ENCODE measurements at places on chromosomes 4 and X.

DNA sequence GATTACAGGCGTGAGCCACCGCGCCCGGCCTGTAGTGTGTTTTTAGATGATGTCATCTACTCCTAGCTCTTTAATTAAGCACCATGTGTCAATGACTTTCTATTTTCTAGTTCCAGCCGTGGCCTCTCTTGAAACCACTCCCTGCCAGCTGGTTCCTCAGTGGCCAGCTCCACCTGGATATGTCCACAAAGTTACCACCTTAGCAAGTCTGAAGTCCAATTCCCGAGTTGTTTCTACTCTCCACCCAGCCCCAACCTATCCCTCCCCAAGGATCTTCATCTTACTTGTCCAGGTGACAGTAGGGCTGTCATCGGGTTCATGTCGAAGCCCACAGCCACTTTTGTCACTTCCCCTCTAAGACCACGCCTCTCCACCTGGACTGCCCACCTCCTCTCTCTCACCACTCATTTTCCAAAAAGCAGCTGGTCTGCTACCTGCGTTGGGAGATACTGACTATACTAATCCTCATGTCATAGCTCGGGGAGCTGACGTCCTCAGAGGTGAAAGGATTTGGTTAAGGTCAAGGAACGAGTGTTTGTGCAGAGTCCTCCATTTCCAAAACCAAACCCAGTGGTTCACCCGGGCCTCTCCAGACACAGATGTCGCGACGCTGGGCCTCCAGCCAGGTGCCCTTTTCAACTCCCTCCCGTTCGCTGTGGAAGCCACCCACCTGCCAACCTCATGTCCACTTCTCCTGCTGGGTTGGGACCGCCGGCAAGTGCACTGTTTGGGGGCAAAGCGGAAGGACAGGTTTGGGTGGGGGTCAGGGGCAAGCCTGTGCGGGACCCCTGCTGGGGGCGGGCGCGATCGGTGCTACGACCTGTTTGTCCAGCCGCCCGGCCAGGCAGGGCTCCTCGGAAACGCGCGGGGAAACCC lies 704 bp downstream of the FAM3A start:
- no peak for DNase-seq

DNA sequence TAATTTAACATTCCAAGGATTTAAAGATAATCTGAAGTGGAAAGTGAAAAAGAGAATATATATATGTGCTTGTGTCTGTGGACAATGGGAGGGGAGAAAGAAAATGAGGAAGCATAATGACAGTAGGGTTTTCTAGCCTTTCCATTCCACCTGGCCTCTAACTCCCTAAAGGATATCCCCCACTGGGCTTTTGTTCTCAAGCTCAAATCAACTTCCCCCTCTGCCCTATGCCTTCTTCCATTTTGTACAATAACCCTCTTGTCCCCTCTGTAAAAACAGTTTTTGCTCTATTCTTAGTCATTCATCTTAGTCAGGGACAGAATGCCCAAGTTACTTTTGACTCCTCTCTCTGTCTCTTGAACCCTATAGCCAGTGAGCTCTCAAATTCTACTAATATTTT lies 23.6 kb downstream of the ANTXR2 start:
- no peak for DNase-seq

DNA sequence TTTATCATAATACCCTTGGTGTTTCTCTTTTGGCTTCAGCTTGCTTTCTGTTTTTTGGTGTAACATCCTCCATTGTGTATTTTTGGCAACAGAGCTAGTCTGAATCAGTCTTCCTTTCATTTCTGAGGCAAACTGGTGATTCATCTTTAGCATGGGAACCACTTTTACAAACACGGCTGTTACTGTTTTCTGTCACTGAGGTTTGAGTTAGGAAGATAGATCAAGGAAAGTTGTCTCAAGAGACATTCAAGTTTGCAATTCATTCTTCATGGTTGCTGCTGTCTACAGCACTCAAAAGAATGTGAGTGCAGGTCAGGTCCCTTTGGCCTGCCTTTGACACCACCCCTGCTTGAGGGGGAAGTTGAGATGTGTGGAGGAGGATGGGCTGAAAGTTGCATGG lies 36.3 kb downstream of the IL21 start:
- DNase-seq: no peak

- DNase-seq: peak; percentile 95
Measured at GRCh38 chrX:11111037-11111851, at the start of gene HCCS. Gene HCCS (plus strand): TSS chrX:11111332. CDS start chrX:11112061, 729 bp downstream.

- no peak for DNase-seq
Measured at GRCh38 chrX:41708486-41708885, 15.5 kb upstream of the GPR82 start.

- DNase-seq: peak; percentile 21
Measured at GRCh38 chr4:69984030-69984443, 11.7 kb upstream of the STATH start.

DNA sequence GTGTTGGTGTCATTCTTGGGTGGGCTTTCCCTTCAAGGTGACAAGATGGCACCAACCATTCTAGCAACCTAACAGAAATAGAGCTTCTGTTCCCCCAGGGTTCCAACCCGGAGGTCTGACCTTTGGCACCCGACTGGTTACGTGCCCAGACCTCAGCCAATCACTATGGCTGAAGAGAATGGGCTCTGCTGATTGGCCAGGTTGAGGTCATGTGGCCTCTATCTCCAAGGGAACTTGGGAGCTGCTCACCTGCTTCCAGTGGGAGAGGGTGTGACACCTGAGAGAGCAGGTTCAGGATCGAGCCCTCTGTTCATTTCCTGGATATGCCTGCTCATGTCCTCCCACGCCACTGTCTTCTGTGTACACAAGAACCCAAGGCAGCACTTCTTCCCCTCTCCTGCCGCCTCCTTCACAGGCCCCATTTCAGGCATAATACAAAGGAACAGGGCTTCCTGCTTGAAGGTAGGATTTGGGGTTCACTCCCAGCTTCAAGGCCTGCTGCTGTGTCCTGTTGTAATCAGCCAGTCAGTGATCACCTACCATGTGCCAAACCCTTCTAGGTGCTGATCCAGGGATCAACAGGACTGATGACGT lies 11.0 kb downstream of the SOWAHB start:
- no peak for DNase-seq

GRCh38 chr4:94833394-94833793 lies 75.6 kb downstream of the BMPR1B start:
- no peak for DNase-seq

DNA sequence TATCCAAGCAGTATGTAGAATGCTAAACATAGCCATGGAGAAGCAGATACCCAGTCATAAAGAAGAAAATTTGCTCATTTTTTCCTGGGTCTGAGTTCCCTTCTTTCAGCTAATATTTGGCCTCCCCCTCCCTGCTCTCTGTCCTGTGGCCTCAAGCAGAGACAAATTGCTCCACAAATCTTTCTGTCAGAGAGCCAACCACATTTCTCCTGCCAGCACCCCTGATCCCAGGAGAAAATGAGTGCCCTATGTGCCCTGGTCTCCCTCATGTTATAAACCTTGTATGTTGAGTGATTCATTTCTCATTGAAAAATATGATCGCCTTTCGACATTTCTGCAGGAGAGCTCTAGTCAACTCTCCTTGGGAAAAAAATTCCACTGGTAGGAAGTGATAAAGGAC lies 82.0 kb downstream of the TMEM156 start:
- DNase-seq: no peak

GRCh38 chr4:8217246-8217511 lies 18.1 kb downstream of the SH3TC1 start:
- no peak for DNase-seq

DNA sequence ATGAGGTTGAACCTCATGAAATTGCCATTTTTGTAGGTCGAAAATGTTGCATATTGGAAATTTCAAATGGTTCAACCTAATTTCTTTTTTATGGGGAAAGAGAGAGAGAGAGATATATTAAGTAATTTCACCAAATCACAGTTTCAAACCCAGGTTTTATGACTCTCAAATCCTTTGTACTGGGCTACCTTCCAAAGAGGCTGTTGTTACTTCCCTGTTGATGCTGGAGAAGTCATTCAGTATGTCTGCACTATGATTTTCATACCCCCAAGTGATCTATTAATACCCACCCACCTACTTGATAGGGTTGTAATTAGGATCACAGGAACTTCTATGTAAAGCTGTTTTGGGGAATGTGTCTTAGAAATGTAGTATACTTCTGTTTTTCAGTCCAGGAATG lies 109.9 kb downstream of the ZNF330 start:
- DNase-seq: no peak

- DNase-seq: no peak
Measured at GRCh38 chr4:476501-476900, 22.5 kb downstream of the ZNF721 start.

- peak; percentile 66 for DNase-seq
Measured at GRCh38 chr4:139853309-139853708, 187.7 kb downstream of the MGST2 start.

DNA sequence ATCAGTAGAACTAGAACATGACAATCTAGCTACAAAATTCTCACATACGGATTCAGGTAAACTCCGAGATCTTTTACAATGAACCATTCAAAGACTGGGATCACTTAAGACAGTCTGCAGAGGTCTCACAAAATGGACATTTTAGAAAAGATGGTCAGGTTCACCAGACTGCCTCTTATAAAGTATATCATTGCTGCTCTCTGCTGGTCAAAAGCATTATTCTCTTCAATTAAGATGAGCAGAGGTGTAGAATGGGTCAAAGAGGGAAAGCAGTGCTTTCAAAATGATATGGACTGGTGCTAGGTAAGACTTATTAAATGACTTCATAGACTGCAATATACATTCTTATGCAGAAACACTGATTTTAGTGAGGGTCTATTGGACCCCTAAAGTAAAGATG lies 434.7 kb downstream of the PACRGL start:
- peak; percentile 74 for DNase-seq

DNA sequence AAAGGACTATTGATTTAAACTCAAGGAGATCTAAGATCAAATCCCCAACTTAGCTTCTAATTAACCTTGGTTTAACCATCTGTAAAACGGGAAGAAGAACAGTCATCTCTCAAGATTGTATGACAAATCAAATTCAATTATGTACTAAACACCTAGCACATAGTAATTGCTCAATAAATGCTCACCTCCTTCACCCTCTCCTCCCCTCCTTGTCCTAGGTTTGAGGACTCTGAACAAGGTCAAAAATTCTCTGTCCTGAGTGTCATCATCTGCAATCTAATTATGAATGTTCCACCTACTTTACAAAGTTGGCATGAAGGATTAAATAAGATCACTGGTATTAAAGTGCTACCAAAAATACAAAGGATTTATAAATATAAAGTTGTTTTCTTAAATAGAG lies 320.1 kb upstream of the PPARGC1A start:
- DNase-seq: no peak

GRCh38 chrX:47160781-47161180 lies 15.8 kb downstream of the RBM10 start:
- no peak for DNase-seq

- DNase-seq: peak; percentile 54
Measured at GRCh38 chr4:118889312-118889691, 648 bp downstream of the SYNPO2 start.

DNA sequence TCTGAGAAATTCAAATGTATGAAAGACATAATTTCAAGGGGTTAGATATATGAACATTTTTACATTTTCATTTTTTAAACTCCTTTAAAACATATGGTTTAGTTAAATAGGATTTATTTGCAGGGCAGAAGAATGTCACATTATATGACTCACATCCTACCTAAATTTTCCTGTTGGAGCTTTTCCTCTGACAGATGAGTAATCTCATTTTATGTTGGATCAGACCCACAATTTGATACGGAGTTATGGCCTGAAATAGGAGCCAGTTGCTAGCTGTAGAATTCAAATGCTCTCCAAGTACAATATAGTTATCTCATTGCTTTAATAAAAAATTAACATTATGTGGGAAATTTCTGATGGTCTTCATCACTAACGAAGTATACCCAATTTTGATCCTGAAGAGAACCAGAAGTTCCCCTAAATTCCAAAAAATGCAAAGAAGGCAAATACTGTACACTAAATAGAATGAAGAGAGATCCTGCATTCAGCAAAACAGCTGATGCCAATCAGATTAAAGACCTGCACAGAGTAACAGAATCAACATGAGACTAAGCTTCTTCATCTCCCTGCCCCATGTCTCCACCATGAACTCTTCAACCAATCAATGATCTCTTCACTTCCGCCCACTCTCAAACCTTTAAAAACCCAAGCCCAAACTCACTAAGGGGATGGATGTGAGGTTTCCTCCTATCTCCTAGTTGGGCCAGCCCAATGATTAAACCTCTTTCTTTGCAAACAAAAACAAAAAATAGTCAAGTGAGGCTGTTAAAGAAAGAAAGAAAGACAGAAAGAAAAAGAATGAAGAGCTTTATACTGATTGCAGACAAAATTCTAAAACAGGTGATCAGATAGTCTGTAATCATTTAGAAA lies 10.9 kb upstream of the EXOSC9 start:
- DNase-seq: no peak

- DNase-seq: no peak
Measured at GRCh38 chr4:7201420-7202305, 9.3 kb downstream of the SORCS2 start.

- DNase-seq: no peak
Measured at GRCh38 chr4:120777459-120777858, 145.1 kb downstream of the PRDM5 start.

DNA sequence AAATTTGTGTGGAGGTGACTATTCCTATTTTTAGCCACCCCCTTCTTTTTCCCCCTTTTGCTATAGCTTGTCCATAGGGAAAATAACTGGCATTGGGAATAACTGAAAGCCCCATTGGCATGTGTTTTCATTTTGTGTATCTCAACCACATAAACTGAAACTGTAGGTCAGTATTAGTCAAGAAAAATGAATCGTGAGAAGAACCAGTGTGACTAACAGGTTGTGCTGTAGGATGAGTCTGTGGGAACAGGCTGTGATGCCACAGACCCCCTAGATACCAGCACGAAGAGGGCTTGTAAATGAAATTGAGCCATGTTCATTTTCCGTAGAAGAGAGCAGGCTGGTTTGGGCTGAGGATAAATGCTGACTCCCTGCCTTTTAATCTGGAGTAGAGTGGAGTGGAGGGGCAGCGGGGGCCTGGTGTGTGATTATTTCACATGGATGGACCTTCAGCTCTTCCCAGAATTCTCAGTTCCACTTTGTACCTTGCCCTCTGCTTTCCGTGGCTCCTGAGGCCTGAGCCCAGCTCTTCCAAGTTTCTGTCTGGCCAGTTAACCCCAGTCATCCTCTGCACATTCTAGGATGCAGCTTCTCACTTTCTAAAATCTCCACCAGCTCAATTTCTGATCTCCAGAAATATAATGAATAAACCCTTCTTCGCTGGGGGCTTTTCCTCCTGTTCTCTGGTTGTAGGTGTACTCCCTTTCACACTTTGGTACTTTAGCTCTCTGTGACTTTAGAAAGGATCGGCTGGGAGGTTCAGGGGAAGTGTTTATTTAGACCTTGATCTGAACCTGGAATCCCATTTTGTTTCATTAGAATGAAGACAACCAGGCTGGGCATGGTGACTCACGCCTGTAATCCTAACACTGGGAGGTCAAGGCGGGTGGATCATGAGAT lies 37.3 kb downstream of the DCUN1D4 start:
- DNase-seq: no peak

GRCh38 chr4:62901101-62901500 lies 1508.1 kb downstream of the TECRL start:
- DNase-seq: no peak

- DNase-seq: peak; percentile 42
Measured at GRCh38 chr4:175935016-175935661, 123.1 kb upstream of the GPM6A start.

- no peak for DNase-seq
Measured at GRCh38 chr4:173498023-173498422, 32.0 kb downstream of the HAND2 start.

- DNase-seq: peak; percentile 40
Measured at GRCh38 chr4:86895692-86896488, 3.7 kb upstream of the C4orf36 start.

- DNase-seq: no peak
Measured at GRCh38 chr4:75717408-75717807, 7.0 kb upstream of the USO1 start.

GRCh38 chr4:152579916-152580315 lies 44.0 kb upstream of the FBXW7 start:
- no peak for DNase-seq
